ENCODE measurements at places on chromosomes 3 and 15.

- no peak for DNase-seq
Measured at GRCh38 chr3:66014056-66014455, 24.7 kb downstream of the MAGI1 start.

GRCh38 chr3:169389211-169389924, 274.1 kb downstream of the MECOM start:
- no peak for DNase-seq

DNA sequence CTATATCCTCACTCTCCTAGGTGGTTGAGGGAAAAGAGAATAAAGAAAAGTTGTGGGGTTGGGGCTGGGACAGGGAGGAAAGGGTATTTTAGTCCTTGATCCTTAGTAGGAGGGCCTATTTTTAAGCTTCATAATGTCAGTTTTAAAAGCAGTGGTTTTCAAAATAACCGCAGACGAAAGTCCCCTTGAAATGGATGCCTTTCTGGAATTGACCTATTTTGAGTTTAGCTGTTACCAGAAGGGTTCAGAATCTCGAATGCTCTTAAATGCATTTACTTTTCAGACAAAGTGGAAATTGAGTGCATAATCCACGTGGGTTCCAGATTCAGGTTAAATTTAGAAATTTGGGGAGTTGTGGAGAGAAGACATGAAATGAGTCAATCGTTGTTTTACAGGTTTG, 16.6 kb downstream of the MAP2K1 start:
- no peak for DNase-seq

DNA sequence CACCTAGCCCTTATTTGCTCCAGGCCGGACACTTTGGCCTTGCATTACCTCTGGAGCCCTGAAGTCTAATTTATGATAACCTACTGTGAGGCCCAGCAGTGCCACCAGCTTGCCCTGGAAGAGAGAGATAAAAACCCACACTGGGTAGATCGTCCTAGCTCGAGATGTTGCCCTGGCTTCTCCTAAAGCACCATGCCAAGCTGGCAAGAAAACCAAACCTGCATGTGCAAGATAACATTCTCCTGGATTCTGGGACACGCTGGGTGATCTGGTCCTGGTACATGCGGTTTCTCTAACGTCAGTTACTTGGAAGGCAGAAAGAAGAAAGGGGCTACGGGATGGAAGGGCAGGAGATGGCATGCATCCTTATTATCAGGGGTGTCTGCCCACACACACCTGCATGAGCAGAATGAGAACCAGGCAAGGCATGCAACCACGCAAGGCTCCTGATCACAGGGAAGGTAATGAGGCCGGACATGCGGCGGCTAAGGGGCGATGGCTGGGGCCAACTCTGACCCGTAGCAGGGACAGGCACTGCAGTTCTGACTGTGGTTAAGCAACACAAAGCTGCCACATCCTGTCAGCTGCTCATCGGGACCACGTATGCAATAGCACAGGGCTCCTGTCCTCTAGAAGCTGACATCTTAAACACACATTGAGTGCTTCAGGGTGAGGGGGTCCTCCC, 73.0 kb downstream of the OXNAD1 start:
- no peak for DNase-seq

DNA sequence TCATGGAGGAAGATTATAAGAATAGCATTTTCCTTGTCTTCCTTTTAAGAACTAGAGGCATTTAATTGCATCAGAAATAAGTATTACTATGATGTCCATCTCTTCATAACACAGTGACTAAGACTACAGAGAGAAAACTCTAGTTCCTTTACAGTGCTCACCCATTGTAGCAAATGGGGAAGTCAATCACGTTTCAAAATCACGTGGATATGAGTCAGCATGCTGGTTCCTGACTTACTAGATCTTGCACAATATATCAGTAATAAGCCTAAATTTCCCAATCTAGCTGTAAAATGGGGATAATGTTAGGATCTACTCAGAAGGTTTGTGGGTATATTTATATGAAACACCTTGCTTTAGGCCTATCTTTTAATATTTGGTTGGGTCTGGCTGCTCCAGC, 254.8 kb upstream of the EOMES start:
- no peak for DNase-seq

GRCh38 chr3:104347291-104347690, 1019.4 kb upstream of the ALCAM start:
- DNase-seq: no peak

DNA sequence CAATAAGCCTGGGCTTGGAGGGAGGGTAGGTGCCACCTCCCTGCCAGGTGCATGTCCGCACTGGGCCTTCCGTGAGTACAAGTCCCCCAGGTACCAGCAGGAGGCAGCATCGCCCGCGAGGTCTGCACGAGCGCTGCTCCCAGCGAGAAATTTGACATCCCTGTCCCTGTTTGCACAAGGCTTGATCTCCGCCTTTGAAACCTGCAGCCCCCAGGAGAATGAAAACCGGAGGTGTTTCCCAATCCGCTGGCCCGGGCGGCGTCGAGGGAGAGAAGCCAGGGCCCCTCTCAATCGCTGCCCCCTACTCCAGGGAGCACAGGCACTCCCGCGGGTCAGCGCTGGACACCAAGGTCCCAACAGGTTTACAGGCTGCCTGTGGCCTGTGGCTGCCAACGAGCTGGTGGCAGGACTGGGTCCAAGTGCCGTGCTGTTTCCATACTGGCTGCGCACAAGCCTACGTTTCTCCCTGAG, 961 bp downstream of the HAPLN3 start:
- no peak for DNase-seq

Data from HCT116 (cell line).